ENCODE measurements at places on chromosomes 4 and X. TPM values are rescaled to one million over a fixed set of nuclear protein-coding genes. Genes with fewer than 3 reads are reported as not detected.

GRCh38 chrX:118356154-118356701 is 10.3 kb downstream of the WDR44 start:
- DNase-seq: no peak

DNA sequence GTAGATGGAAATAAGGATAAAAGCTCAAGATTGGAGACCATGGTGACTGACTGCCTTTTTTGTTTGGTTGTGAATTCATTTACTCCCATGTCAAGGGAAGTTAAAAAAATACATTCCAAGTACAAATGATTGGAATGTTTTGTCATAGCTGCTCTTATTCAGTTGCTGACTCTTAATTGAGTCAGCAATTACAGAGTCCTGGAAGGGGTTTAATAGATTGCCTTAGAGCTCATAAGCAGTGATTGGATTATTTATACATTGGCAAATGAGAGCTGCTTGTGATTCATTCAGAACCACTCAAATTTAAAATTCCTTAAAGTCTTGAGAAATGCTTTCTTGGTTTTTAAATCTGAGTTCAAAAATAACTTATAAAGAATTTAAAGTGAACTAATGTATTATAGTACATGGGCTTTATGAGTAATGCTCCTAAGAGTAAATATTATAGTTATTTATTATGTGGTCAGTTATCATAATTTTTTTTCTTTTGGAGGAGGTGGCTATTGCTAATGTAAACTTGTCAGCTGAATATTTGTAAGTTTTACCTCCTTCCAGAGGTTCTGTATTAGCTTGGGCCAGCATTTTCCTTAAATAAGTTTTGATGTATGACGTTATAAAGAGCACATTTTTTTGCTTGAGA is 13.6 kb downstream of the JADE1 start:
- no peak for DNase-seq

GRCh38 chr4:173134426-173134825 is 34.2 kb upstream of the GALNT7 start:
- DNase-seq: no peak

DNA sequence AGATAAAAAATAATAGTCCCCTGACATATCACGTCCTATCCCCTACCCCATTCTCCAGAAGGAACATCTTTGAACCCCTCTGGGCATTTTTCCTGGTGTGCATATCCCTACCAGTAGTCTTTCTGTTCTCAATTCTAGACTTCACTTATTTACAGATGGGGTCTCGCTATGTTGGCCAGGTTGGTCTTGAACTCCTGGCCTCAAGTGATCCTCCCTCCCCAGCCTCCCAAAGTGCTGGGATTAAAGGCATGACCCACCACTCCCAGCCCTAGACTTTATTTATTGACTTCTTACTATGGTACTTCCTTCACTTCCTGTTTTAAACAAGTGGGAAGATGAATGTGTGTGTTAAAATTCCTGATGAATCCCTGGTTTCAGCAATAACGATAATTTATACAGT is 612 bp upstream of the RRAGB start:
- DNase-seq: no peak

GRCh38 chr4:42541647-42542046 is 115.3 kb downstream of the ATP8A1 start:
- DNase-seq: no peak

- DNase-seq: no peak
Measured at GRCh38 chrX:15911734-15912550, 57.3 kb upstream of the AP1S2 start.

DNA sequence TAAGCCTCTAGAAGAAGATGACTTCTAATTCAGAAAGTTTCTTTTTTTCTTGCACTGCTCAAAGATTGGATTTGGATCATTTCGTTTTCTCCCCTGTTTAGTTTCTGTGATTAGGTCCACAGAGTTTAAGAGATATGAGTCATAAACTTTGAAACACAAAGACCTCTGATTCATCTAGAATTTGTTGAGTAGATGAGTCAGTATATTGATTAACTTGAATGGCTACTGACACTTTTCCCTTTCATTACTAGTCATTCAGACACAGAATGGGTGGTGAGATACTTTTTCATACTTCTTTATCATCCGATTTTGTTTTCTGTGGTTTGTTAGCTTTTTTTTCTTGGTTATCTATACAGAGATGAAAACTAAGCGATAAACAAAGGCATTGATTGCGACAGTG is 34.1 kb upstream of the AFF2 start:
- no peak for DNase-seq

GRCh38 chr4:108203377-108203776 is 34.6 kb upstream of the LEF1 start:
- no peak for DNase-seq

The NOCT gene
- 6.8 TPM for total RNA-seq

DNA sequence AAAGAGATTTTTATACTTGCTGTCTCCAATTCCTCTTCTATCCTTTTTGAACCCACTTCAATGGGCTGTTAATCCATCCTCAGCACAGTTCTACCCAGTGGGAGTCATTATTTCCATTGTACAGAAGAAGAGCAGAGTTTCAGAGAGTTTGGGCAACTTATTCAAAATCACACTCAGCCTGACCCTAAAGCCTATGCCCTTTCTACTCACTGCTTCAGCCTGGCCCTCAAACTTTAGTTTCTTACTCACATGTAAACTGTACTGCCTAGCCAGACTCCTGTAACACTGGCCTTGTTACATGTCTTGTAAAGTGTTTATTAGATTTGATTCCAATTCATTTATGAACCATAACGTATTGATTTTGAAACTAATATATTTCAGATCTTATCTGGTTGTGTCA is 25.1 kb upstream of the USO1 start:
- DNase-seq: no peak

- no peak for DNase-seq
Measured at GRCh38 chrX:127128282-127128681, 308.8 kb downstream of the PRR32 start.

The BCORL1 gene
- 7.5 TPM for total RNA-seq

DNA sequence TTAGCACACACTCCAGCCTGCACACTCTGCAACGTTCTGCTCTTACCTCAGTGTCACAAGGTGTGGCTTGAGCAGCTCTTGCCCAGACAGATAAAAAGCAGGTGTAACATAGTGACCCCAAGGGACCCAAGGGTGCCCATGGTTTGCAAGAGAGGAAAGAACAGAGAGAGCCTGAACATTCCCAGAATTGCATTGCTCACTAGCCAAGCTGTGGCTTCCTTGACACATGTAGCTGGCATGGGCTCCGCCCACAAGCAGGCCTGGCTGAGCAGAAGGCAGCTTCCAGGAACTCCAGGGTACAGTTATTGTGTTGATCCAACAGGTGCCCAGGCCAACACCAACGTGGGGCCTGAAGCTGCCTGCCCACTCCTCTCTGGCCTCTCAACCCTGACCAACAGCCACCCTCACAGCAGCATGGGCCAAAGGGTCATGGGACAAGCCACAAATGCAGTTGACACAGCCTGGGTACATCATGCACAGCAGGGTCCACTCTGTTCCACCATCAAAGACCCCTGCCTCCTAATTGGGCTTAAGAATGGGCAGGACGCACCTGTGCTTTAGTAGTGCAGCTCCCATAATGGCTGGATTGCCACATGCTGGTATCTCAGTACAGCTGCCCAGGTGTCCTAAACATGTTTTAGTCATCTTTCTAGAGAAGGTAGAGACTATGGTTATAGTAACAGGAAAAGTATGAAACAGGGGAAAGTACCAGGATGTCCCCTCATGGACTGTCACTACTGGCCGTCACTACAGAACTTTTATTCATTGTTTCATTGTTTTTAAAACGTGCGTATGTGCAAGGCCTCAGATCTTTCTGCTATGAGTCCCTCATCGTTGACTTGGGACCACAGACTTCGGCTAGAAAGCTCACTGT is 73.7 kb upstream of the ACSL1 start:
- DNase-seq: no peak

DNA sequence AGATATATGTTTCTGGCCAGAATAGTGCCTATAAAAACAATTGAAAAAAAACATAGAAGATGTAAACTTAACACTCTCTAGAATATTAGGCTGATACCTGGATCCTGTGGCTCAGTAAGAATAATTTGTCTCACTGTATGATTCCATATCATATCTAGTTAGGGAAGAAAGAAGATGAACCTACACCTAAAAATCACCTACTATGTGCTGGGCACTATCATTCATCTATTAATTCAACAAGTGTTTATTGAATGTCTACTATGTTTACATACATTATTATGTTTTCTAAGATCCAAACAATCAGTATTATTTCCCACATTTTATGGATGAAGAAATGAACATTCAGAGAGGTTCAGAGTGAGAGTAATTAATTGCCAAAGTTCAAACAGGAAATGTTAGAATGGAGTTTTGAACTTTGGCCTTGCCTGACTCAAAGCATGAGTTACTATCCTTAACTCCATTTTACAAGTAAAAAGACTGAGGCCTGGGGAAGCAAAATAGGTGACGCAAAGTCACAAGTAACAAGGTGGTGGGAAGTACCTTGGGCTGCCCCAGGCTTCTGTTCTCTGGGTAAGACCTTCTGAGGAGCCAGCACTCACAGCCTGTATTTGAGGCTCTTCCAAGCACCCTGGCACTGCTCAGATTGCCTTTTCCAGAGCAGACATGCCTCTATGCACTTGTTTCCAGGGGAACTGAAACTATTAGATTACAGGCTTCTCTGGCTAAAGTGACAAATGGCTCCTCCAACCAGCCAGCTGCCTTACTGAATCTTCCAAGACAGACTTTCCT is 111.1 kb upstream of the ACSL4 start:
- no peak for DNase-seq

The LRIT3 gene
- total RNA-seq: not detected

DNA sequence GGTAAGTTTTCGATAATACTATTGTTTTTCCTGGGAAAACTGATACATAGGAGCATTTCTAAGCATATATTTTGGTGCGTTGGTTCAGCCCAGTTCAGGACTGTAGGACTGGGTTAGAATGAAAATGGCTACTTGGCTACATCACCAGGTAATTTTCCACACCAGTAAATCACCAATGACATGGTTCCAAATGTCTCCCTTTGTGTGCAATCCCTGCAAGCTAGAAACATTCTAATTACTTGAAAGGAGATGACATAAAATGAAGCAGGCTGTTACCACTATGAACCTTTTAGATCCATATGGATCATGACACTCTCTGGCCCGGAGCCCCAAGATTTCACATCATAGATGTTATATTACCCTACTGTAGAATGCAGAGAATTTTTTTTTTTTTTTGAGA is 577.4 kb upstream of the FTHL17 start:
- DNase-seq: no peak

DNA sequence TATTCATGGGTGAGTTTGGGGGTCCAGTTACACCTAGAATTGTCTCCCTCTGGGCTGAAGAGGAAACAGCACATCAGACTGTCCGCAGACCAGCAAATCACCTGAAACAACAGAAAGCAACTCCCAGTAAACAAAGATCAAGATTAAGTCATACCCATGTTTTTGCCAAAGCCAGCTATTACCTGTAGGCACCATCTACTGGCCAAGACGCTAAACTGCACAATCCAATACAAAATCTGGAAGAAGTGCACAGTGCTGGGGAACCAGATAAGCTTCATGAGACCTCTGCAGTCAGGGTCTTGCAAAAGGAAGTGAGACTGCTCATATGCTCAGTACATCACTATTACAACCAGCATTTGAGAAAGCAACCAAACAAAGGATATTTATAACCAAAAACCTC is 157.5 kb upstream of the ITM2A start:
- DNase-seq: no peak

GRCh38 chr4:140333523-140333922 is 39.9 kb upstream of the SCOC start:
- DNase-seq: no peak

DNA sequence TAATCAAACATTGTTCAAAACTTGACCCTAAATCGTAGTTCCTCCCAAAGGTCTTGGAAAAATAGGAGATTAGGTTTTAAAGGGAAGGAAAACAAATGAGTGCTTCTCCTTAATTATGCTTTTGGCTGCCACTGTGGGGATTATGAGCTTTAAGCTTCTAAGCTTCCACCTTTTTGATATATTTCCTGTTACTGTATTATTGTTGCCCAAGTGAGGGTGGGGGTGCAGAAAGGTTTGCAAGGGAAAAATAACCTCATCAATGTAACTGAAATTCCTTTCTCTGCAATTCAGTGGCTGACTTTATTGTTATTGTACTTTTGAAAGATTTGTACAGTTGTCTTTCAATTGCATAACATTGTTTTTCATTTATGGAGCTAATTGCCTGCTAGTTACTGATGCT is 285.1 kb downstream of the FRMPD4 start:
- no peak for DNase-seq

GRCh38 chr4:108681321-108681809 is 31.0 kb downstream of the OSTC start:
- no peak for DNase-seq

DNA sequence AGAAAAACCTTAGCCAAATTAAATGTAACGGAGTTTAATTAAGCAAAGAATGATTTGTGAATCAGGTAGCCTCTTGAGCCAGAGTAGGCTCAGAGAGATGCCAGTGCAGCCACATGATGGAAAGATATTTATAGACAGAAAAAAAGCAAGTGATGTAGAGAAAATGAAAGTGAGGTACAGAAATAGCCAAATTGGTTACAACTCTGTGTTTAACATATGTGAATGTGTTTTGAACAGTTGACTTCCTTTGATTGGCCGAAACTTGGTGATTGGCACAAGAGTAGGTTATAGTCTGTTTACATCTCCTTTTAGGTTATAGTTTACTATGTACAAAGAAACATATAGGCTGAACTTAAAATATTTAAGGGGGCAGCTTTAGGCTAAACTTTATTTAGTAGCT is 459.9 kb upstream of the BOD1L1 start:
- DNase-seq: no peak

- DNase-seq: no peak
Measured at GRCh38 chr4:165799384-165799815, 73.6 kb upstream of the TLL1 start.

DNA sequence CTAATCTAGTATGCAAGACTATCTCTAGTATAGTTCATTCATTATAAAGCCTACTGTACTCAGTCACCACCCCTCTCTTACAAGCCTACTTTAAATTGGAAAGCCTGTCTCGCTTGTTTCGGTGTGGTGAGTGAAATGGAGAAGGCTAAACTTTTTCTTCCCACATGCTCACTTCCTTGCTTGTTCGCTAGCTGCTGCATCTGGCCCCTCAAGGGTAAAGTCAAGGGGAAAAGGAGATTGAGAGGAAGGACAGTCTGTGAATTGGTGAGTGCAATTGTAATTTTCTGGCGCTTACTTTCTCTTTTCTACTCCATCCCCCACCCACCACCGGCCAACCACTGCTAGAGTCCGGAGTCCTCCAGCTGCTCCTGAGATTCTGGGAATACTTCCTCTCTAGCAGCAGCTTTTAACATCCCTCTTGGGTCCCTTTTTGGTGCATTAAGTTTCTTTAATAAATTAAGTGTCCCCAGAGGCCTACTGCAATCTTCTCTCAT is 12.1 kb upstream of the ARAP2 start:
- DNase-seq: no peak

The GDI1 gene
- 116 TPM for total RNA-seq

GRCh38 chrX:46961097-46961496 is 48.9 kb downstream of the JADE3 start:
- DNase-seq: no peak

The NDP gene
- total RNA-seq: 0.20 TPM

DNA sequence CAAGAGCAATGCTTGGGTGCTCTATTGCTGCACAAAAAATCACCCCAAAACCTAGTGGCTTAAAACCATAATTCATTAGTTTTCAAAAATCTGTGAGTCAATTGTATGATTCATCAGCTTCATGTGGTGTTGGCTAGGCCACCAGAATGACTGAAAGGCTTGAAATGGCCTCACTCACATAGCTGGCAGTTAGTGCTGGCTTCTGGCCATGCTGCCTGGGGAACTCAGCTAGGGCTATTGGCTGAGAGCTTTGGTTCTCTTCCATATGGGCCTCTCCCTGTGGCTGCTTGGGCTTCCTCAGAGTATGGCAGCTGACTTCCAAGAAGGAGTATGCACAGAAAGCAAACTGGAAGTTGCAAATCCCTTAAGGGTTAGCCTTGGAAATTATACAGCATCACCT is 3.1 kb upstream of the MTMR1 start:
- no peak for DNase-seq
